Activated CD4-positive, alpha-beta T cell treated with anti-CD3 and anti-CD28 coated beads, Interleukin-2, amount 10 ng/mL, durations not matched to agents 24 days and 14 days (primary cell): ENCODE measurements at places on chromosomes 2 and 18.

- DNase-seq = no peak
Measured at GRCh38 chr2:56299171-56299691, 115.4 kb downstream of the CCDC85A start.

GRCh38 chr2:172693037-172693436 lies 42.6 kb upstream of the RAPGEF4 start:
- no peak for DNase-seq

GRCh38 chr2:235230821-235231601 lies 262.8 kb upstream of the AGAP1 start:
- DNase-seq = no peak

- DNase-seq = no peak
Measured at GRCh38 chr2:152626911-152627339, 90.3 kb downstream of the PRPF40A start.

DNA sequence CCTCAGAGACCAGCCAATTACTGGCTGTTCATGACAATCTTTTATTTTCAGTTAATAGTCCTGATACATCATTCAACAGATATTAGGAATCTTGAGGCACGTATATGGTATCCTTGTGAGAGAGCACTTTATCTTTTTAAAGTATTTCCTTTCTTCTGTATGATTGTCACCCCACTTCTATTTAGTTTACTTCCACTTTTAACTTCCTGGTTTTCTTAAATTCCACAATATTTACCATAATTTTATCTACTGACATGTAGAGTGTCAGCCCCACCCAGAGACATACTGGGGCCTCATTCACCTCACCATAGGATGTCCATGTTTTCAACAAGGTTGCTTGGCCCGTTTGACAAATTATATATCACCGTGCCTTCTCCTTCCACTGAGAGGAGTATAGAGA lies 182.9 kb upstream of the ID2 start:
- DNase-seq = no peak
